Stimulated activated naive CD8-positive, alpha-beta T cell treated with anti-CD3 and anti-CD28 coated beads, Interleukin-15, Interleukin-2, amounts not matched to agents 100 U/mL and 50 U/mL, for 24 hours (primary cell): ENCODE measurements at places on chromosomes 7 and 10.

DNA sequence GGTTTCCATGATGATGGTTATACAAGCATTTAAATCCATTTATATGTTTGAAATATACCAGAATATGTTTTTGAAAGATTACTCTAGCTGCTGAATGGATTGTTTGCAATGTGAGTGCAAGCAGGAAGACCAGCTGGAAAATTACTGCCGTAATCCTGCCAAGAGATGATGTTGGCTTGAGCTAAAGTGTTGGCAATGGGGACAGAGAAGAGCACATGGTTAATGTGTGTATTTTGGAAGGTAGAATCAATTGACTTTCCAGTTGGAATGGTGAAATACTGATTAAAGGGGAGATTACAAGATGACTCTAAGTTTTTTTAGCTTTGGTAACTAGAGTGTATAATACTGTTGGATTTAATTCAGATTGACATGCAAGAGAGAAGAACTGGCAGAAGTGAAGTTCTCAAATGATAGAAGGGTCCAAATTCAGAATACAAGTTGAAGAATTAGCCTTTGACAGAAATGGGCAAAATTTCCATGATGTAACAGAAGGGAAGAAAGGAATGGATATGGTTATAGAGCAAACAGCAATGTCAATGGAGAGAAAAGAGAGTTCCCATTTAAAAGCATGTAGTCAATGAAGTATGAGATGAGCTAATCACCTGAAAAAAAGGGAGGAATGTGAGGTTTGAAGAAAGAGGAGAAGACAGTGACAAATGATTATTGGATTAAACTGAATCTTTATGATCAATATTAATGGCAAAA lies 422.0 kb downstream of the CDC14C start:
- no peak for DNase-seq

DNA sequence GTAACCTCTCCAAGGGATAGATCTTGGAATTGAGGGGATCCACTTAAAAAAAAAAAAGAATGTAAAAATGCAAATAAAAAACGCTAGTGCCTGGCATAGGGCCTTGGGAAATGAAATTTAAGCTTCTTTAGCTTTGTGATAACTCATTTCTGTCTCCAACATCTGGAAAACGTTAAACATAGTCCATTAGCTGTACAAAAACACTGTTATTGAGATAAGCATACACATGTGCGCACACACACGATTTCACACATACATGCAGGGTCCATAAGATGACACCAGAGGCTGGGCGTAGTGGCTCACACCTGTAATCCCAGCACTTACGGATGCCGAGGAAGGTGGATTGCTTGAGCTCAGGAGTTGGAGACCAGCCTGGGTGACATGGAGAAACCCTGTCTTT lies 13.7 kb upstream of the CUL2 start:
- DNase-seq: no peak

- no peak for DNase-seq
These were observed 107.7 kb upstream of the FAM20C start for GRCh38 chr7:84633-85020.

DNA sequence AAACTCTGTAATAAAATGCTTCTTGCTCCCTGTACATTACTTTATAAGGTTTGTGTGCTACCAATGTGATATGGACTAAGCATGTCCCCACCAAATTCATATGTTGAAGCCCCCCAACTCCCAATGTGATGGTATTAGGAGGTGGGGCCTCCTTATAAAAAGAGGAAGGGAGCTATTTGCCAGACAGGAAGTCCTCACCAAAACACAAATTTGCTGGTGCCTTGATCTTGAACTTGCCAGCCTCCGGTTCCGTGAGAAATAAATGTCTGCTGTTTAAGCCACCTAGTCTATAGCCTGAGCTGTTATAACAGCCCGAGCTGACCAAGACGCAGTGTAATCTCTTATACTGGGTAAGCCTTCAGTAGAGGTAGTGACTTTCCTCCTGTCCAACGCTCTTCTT lies 114.5 kb downstream of the INHBA start:
- no peak for DNase-seq

DNA sequence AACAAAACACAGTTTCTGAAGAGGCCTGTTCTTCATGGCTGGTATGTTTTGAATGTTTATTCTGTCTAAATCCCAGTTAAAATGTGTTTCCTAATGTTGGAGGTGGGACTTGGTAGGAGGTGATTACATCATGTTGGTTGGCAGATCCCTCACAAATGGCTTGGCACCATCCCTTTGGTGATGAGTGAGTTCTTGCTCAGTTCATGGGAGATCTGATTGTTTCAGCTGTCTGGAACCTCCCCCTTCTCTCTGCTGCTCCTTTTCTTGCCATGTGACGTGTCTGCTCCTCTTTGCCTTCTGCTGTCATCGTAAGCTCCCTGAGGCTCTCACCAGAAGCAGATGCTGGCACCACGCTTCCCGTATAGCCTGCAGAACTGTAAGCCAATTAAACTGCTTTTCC lies 383.6 kb upstream of the TPK1 start:
- DNase-seq: no peak

DNA sequence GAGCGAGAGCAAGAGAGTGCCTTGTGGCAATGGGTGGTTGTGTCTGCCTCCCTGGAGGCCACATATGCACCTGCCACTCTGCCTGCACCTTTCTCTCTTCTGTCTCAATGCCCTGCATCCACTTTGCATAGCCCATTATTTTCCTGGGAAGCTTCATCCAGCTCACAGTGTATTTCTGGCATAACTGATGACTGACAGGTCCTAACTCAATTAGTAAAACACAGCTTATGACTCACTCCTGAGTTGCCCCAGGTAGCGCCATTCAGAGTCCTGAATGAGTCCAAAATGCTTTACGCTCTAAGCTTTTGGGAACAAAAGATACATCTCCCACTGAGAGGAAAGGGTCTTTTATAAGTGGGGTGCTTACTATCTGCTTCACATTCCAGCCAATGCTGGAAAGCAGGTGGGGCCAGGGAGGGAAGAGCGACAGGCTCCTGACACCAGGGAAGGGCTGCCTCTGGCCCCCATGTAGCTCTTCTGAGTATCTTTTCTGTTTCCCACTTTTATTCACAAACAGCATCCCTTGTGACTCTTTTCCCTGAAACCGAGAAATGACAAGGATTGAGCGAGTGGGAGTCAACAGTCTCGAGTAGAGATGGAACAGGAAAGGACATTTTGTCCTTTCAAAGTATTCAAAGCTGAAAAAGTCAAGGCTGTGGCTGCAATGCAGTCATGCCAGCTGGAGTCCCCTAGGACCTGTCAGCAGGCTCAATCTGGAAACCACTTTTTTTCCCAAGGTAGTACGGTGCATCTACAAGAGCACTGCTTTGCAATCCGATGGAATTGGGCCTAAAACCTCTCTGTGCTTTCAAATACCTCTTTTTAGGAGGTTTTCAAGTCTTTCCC lies 479.3 kb upstream of the PODXL start:
- no peak for DNase-seq
